ENCODE measurements at places on chromosomes 5 and 9. TPM values are rescaled to one million over a fixed set of nuclear protein-coding genes. Genes with fewer than 3 reads are reported as not detected.

DNA sequence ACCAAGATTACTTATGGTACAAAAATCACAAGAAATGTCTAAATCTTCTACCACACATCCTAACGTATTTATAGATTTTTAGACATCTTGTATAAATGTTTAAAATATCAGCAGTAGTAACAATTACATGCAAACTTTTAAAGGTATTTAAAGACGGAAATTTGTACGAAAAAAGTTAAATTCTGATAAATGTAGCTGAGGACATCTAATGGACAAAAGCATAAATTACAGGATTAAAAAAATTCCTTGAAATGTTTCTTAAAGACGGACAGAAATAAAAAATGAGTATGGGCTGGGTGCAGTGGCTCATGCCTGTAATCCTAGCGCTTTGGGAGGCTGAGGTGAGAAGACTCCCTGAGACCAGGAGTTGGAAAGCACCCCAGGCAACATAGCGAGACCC lies 15.8 kb downstream of the ERCC8 start:
- no peak for DNase-seq

DNA sequence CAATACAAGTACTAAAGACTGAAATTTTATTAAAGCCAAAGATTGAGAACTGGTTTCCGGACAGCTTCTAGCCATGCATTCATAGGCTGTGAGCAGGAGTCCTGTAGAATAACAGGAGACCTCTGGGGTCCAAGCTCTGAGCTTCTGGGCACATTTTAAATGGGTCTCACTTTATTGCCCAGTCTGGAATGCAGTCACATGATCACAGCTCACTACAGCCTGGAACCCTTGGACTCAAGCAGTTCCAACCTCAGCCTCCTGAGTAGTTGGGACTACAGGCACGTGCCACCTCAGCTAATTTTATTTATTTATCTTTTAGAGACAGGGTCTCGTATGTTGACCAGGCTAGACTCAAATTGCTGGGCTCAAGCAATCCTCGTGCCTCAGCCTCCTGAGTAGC lies 15.4 kb downstream of the CDKN2AIPNL start:
- no peak for DNase-seq

DNA sequence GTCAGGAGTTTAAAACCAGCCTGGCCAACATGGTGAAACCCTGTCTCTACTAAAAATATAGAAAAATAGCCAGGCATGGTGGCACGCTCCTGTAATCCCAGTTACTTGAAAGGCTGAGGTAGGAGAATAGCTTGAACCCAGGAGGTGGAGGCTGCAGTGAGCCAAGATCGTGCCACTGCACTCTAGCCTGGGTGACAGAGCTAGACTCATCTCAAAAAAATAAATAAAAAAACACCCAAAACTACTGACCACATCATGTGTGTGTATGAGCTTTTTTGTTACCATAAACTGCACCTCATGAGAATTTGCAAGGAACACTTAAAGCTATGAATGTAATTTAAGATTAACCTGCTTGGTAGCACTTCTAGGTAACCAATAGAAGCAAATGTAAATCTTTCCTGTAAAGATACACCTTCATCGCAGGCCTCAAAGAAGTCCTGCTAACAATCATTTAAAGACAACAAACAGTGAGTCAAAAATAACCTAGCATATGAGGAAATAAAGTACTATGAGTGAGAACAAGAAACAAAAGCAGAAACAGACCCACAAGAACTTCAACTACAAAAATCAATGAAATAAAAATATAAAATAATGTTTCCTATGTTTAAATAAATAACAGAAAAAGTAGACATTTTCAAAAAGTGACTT lies 13.0 kb downstream of the SLC38A9 start:
- DNase-seq, result no peak

DNA sequence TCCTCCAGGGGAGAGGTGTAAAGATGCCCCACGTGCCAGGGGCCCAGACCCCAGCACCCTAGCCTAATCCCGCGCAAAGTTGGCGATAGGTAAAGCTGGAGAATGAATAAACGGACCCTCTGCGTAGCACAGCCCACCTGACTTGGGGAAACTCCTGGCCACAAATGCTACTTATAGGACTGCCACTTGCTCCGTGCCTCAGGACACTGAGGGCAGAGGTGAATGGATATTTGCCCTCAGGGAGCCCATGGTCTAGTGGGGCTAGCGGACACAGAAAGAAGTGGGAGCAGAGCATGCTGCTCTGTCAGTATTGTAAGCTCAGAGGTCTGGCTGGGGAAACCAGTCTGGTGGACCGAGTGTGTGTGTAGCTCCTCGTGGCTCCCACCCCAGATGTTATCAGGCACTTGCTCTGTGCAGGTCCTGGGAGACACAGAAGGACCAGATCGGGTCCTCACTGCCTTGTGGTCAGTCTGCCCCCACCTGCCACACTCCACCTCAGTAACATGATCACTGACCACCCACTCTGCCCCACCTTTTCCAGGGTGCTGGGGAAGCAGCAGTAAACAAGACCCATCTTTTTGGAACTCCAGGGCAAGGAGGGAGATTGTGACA lies 841 bp downstream of the GRK6 start:
- no peak for DNase-seq

- no peak for DNase-seq
Observed at GRCh38 chr5:171537070-171537849, 117.8 kb downstream of the FGF18 start.

DNA sequence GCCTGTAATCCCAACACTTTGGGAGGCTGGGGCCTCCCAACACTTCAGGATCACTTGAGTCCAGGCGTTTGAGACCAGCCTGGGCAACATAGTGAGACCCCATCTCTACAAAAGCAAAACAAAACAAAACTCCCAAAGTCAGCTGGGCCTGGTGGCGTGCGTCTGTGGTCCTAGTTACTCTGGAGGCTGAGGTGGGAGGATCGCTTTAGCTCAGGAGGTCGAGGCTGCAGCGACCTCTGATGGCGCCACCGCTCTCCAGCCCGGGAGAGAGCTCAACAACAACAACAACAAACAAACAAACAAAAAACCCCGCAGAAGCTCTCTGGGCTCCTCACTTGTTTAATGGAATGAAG lies 528 bp downstream of the ACOT12 start:
- no peak for DNase-seq

DNA sequence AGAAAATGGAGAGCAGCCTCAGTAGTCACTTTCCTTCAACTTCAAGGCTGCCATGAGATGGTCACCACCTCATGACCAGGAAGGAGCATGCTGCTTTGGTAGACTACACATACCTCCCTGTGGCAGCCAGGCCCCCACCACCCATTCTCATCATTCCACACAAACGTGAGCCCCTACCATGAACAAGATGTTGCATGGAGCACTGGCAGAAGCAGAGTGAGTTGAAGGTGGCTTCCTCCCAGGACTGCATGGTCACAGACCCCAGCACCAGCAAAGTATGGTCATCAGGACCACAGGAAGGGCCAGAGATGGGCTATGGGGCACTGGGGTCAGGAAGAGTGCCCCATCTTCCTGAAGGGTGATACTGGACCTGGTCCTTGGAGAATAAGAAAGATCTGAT lies 65.5 kb upstream of the FOXE1 start:
- DNase-seq, result no peak

- DNase-seq, result no peak
Observed at GRCh38 chr9:28770827-28771226, 1197.5 kb upstream of the C9orf72 start.

GRCh38 chr5:143235423-143235822 lies 168.1 kb downstream of the NR3C1 start:
- no peak for DNase-seq

Gene GFRA3
- total RNA-seq, result not detected

Gene AFAP1L1
- total RNA-seq, result not detected

Gene TBC1D9B
- total RNA-seq, result 73.7 TPM

Gene IFNB1
- total RNA-seq, result not detected

Gene SLC6A7
- not detected for total RNA-seq

Gene NR2F1
- total RNA-seq, result not detected

Gene GABRP
- total RNA-seq, result not detected

Measured in CD8-positive, alpha-beta memory T cell (primary cell).